ENCODE measurements at places on chromosomes 4 and X.

- DNase-seq, result no peak
Measured at GRCh38 chr4:137333031-137333430, 199.3 kb downstream of the PCDH18 start.

DNA sequence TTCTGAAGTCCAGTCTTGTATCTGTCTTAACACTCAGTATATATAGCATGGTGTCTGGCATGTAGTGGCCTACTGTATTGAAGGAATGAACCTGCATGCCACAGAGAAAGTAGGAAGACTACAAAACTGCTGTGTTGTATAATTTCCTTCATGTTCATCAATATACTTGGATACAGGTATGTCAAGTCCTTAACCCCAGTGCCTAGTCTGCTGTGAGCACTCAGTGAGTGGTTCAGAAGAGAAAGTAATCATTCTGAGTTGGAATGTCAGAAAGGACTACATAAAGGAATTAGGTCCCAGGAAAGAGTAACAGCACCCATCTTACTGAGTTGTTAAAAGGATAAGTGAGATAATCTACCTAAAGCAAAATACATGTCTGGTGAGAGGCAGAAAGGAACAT is 32.0 kb downstream of the ABCE1 start:
- no peak for DNase-seq

- DNase-seq, result no peak
Measured at GRCh38 chrX:110087485-110088356, 84.8 kb downstream of the TMEM164 start.

- no peak for DNase-seq
Measured at GRCh38 chr4:174398728-174399127, 115.0 kb downstream of the CEP44 start.

GRCh38 chr4:103786014-103786413 is 66.2 kb upstream of the TACR3 start:
- DNase-seq, result no peak

DNA sequence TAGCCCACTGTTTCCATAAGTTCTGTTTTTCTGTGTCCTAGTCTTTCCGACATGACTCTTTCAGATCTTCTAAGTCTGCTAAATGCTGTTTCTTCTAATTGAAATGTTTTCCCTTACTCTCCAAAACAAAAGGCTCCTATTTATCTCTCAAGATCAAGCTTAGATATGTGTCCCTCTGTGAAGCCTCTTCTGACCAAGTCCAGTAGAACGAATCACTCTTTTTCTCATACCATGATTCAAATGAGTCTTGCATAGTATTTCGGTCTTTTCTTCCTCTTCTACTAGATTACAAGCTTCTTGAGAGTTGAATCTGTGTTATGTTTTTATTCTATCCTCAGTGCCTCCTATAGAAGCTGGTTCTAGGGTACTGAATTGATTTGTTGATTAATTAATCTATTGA is 45.3 kb upstream of the PRDM8 start:
- no peak for DNase-seq

DNA sequence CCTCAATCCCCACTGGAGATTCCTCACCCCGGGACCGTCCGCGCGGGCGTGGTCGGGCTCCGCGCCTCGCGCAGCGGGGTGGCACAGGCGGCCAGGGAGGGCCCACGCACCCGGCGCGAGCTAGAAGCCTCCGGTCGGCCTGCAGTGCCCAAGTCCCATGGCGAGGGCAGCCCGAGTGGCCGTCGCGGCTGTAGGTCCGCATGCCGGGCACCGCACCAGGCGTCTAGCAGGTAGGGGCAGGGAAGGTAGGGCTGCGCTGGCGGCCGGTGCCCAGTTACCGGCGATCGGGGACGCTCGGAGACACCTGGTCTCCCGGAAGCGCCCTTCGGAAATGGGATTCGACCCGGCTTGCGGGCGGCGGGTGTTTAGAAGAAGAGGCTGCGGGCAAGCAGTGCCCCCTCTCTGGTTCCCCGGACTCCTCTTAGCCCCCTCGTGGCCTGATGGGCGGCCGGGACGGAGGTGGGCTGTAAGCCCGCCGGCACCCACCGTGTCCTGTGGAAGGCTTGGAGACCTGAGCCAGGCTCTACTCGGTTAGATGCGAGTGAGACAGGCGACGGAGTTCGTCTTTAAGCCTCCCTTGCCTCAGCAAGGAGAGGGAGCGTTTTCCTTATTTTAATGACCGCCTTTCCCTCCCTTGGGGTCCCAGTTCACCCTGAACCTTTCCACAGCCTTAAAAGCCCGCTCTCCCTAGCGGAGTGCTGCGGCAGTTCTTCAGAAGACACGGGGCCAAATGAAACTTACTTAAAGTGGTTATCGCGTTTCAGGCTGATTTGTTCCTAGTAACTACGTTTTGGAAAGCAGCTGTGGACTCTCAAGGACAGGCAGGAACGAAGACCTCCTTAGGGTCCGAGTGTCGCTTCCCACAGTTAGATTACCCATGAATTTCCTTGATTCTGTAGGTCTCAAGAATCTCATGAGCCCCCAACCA is 821 bp downstream of the SLITRK2 start:
- no peak for DNase-seq

GRCh38 chr4:174451718-174452296 is 70.5 kb downstream of the HPGD start:
- DNase-seq, result no peak

- no peak for DNase-seq
Measured at GRCh38 chrX:18424482-18425198, 768 bp upstream of the CDKL5 start.

- DNase-seq, result no peak
Measured at GRCh38 chr4:67886281-67886680, 2.5 kb upstream of the TMPRSS11D start.

- DNase-seq, result no peak
Measured at GRCh38 chr4:83906561-83906960, 370.7 kb downstream of the GPAT3 start.

GRCh38 chrX:11533199-11533651 is 132.5 kb downstream of the ARHGAP6 start:
- no peak for DNase-seq

- DNase-seq, result no peak
Measured at GRCh38 chr4:108834835-108835384, 72.1 kb upstream of the ETNPPL start.

GRCh38 chrX:23626651-23627050 is 40.6 kb upstream of the PRDX4 start:
- no peak for DNase-seq

- DNase-seq, result no peak
Measured at GRCh38 chr4:52968241-52968640, 106.1 kb downstream of the RASL11B start.

GRCh38 chr4:71855944-71856343 is 72.1 kb upstream of the GC start:
- DNase-seq, result no peak

GRCh38 chr4:47010912-47011446 is 17.6 kb upstream of the GABRA4 start:
- no peak for DNase-seq

DNA sequence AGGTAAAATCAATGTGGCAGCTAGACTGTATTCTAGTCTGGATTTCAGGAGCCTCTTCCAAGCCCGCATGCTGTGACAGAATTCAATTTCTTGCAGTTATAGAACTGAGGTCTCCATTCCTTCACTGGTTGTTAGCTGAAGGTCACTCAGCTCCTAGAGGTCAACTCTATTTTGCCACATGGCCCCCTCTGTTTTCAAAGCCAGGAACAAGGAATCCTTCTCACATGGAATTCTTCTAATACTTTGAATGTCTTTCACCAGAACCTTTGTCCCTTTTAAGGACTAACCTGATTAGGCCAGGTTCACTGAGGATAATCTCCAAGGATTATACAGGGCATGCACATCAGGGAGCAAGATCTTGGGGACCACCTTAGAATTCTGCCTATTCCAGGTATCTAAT is 23.4 kb upstream of the MMRN1 start:
- no peak for DNase-seq

- DNase-seq, result no peak
Measured at GRCh38 chrX:51851507-51852085, 41.8 kb upstream of the MAGED1 start.

GRCh38 chr4:112516066-112516470 is at the start of gene NEUROG2:
NEUROG2 (minus strand) TSS chr4:112516180; CDS start chr4:112515475, 705 bp downstream.
- DNase-seq, result no peak

GRCh38 chr4:46277165-46277951 is 112.6 kb downstream of the GABRA2 start:
- no peak for DNase-seq

GRCh38 chr4:162683659-162684370 is 482.9 kb downstream of the NAF1 start:
- DNase-seq, result no peak

DNA sequence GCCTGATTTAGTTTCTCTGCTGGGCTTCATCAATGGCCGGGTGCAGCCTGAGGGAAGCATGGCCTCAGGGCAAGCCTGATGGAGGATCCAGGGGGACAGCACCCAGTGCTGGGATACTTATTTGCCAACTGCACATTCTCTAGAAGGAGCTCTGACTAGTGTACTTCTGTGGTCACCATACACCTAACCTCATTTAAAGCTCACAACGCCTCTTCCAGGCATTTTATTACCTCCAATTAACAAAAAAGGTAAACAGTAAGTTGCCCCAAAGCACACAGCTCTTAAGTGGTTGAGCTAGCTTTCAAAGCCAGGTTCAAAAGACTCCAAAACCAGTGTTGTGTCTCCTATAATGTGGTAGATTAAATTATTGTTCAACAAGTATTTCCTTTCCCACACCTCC is 26.8 kb upstream of the ATXN3L start:
- no peak for DNase-seq

GRCh38 chrX:30212172-30212571 is 3.2 kb upstream of the MAGEB2 start:
- no peak for DNase-seq

DNA sequence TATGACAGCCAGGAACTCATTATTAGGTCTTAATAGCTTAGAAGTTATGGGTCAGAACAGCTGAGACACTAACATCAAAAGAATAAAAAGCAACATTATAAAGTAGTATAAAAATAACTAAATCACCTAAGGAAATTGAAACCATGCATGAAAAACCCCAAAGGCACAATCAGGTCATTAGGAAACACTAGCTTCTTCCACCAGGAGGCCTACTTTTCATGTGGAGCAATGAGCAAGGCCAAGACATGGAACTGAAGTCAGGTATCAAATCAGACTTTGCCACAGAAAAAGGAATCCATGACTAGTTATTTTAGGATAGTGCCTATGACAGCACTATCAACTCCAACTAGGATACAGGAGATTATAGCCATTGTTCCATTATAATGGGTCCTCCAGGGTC is 7.9 kb downstream of the HUWE1 start:
- DNase-seq, result no peak

- DNase-seq, result no peak
Measured at GRCh38 chr4:81398379-81398778, 73.3 kb downstream of the RASGEF1B start.

- DNase-seq, result no peak
Measured at GRCh38 chrX:106862972-106863688, 40.0 kb downstream of the RIPPLY1 start.

GRCh38 chrX:73847991-73848390 is 285.0 kb downstream of the CHIC1 start:
- no peak for DNase-seq

DNA sequence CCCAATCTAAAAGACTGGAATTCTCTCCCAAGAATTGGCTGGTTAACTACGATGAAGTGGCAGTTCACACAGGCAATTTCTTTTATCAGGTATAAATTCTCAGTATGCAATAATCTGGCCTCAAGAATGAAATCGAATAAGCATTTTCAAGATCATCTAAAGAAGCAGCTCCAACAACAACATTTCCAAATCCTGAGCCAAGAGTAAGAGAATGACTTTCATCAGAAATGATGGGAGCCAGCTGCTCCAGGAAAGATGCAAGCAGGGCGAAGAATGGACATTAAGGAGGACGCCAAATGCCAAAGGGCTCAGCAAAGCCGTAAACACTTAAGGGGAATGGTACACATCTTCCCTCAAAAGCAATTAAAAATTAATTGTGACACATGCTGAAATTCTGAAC is 12.0 kb downstream of the ADAMTS3 start:
- DNase-seq, result no peak

GRCh38 chr4:90580326-90580725 is 453.1 kb downstream of the CCSER1 start:
- no peak for DNase-seq

DNA sequence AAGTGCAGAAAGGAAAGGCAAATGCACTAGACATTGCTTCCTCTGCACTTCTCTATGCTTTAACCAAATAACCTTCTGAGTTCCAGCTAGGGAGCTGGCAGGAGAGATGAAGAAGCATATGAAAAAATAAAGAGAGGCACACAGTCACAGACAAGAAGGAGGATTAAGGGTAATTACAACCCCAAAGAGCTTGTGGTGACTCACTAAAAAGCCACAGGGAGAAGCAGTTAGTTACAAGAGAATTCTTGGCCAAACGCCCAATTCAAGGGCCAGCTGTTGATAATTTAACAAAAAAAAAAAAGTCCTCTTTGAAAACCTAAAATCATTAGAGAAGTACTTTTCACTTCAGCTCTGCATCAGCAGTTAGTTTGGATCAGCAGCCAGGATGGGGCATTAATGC is 478.0 kb downstream of the KCNIP4 start:
- DNase-seq, result no peak

GRCh38 chrX:7987160-7988012 is 60.2 kb upstream of the PNPLA4 start:
- DNase-seq, result no peak

DNA sequence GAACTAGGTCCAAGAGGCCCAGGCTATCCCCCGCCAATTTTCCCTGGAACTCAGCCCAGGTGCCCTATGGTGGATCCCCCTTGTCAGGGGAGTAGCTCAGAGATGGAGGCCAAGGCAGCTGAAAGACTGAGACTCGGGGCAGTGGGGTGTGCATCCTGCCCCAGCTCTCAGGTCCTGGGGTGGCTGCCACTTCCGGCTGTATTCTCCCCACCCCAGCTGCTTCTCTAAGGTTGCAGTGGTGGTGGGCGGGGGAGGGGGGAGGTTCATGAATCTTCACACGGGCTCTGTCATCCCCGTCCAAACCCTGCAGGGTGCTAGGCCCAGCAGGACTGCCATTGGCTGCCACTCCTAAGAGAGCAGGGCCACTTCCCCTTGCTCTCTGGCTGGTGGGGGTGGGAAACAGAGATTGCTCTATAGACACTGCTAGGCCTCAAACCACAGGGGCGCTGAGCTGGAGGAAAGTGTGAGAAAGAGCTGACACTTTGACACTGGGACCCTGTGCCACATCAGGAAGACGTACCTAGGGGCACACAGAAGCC is 1.5 kb downstream of the SASH3 start:
- DNase-seq, result peak; percentile 47

DNA sequence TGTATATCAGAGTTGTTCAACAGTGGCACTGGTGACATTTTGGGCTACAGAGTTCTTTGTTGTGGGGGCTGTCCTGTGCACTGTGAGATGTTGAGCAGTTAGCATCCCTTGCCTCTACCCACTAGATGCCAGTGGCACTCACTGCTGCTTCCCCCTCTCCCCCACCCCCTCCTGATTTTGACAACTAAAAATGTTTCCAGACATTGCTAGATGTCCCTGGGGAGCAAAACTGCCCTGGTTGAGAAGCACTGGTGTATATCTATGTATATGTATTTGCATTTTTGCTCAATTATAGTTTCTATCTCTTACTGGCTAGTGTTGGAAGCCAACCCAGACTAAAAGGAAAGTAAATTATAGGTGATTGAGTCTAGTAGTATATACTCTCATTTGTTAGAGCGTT is 2.4 kb downstream of the TMEM131L start:
- DNase-seq, result no peak

- DNase-seq, result peak; percentile 9
Measured at GRCh38 chr4:77852892-77853495, 9.6 kb upstream of the MRPL1 start.

GRCh38 chrX:124239911-124240310 is 92.5 kb upstream of the TEX13D start:
- no peak for DNase-seq

- no peak for DNase-seq
Measured at GRCh38 chr4:52157641-52158316, 106.7 kb downstream of the SPATA18 start.
